ENCODE measurements at places on chromosomes 3 and 15.

- no peak for DNase-seq
Observed at GRCh38 chr15:34275154-34275553, 50.3 kb downstream of the EMC4 start.

GRCh38 chr3:43647331-43648166 is 25.7 kb upstream of the ANO10 start:
- DNase-seq = no peak

- DNase-seq = no peak
Observed at GRCh38 chr3:152583963-152584362, 251.0 kb upstream of the P2RY1 start.

- DNase-seq = no peak
Observed at GRCh38 chr3:69095636-69096035, 10.9 kb downstream of the ARL6IP5 start.

DNA sequence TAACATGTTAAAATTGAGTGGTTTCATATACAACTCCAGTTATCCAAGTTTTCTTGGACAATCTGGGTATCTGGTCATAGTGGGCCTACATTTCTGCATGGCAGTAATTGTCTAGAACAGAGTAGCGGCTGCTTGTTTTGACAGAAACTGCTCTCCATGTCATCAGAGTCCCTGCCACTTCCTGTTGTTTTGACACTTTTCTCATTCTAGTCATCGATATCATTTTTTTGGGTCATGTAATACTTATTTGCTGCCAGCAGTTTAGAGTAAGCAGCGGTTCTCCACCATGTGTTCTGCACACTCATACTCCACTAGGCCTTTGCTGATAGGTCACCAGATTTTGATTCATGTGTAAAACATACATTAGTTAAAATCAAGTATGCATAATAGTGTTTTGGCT is 81.5 kb downstream of the SLC25A26 start:
- no peak for DNase-seq

DNA sequence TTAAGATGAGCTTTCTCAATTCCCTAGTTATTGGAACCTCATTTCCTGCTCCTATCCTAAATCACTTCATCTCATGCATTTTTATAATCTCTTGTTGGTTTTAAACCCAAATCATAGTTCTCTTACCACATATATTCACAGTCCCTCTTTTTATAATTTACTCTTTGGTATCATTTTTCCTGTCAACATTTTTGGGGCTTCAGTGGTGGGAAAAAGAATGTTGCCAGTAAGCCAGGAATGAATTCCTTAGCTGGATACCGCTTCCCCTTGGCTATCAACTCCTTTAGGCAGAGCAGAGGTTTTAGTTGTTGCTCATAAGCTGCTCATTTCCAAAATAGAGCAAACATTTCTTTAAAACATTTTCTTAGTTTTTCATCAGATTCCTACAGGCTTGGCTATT is 112.3 kb downstream of the GALK2 start:
- DNase-seq = no peak

- no peak for DNase-seq
Observed at GRCh38 chr3:93969443-93969842, 4.3 kb downstream of the PROS1 start.

GRCh38 chr3:69752241-69752640 is 13.0 kb downstream of the MITF start:
- no peak for DNase-seq

DNA sequence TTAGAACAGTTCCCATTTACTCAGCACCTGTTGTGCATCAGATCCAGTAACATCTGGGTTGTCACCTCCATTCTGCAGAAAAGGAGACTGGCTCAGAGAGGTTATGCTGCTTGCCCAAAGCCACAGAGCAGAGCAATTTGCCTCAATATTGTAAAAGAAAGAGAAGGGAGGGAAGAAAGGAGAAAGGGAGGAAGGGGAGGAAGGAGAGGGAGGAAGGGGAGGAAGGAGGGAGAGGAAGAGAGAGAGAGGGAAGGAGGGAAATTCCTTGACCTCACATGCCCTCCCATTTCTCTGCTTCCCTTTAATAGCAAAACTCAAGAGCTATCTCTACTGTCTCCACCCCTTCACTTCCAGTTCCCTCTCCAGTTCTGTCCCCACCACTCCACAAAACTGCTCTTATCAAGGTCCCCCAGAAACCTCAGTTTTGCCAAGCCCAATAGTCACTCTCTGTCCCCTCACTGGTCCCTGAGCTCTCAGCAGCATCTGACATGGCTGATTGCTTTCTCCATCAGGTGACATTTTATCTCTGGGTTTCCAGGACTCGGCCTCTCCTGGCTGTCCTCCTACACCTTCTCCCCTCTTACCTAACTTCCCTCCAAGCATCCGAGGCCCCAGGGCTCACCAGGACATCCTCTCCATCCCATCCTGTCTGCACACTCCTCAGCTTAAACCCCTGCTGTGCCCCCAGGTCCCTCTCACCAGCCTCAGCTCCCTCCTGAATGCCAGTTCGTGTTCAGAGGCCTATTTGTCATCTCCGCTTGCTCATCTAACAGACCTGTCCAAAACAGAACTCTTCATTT is 104.7 kb upstream of the LINGO1 start:
- DNase-seq = no peak

DNA sequence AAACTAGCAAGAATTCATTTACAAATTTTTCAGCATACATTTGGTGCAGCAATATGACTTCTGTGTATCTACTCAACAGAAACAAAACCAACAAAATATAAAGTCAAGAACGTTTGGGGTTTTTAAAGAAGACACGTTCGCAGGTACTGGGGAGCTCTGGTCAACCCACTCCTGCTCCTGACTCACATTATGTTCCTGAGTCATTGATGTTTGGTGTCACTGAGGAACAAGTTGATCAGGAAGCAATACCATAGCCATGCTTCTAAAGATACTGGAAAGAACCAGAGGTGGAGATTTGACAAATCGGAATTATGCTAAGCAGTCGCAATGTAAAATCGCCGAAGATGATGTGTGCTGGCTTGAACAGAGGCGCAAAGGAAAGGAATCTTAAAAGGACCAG is 22.0 kb downstream of the SLC4A7 start:
- no peak for DNase-seq

GRCh38 chr15:67403428-67404154 is 117.3 kb upstream of the C15orf61 start:
- DNase-seq = no peak

- DNase-seq = no peak
Observed at GRCh38 chr3:96465521-96465920, 348.9 kb upstream of the EPHA6 start.

DNA sequence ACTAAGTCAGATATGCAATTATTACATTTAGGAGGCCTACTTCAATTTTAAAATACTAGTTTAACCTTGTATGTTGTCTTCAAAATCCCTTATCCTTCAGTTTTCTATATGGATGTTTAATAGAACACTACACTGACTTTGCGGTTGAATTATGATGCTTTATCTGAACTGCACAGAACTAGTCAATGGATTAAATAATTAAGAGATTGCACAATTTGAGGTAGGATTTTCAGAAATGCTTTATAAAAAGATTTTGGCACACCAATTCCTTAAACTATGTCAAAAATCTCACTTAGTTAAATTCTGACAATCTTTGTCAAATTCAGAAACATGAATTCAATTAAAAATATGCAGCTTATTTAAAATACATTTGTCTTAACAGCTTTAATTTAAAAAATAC is 28.1 kb downstream of the ATOSA start:
- DNase-seq = no peak

- no peak for DNase-seq
Observed at GRCh38 chr3:30658328-30659052, 52.1 kb downstream of the TGFBR2 start.
